ENCODE measurements at places on chromosomes 13 and 19. TPM values are rescaled to one million over a fixed set of nuclear protein-coding genes. Genes with fewer than 3 reads are reported as not detected.

FFAR2 gene
- total RNA-seq = not detected

SH2D3A gene
- total RNA-seq = not detected

ZNF723 gene
- not detected for total RNA-seq

ZNF420 gene
- total RNA-seq = 8.9 TPM

SWSAP1 gene
- 0.97 TPM for total RNA-seq

AMER2 gene
- not detected for total RNA-seq

KLF12 gene
- 14.2 TPM for total RNA-seq

SYT3 gene
- not detected for total RNA-seq

LYL1 gene
- total RNA-seq = 0.36 TPM
